ENCODE measurements at places on chromosomes 3 and 15.

DNA sequence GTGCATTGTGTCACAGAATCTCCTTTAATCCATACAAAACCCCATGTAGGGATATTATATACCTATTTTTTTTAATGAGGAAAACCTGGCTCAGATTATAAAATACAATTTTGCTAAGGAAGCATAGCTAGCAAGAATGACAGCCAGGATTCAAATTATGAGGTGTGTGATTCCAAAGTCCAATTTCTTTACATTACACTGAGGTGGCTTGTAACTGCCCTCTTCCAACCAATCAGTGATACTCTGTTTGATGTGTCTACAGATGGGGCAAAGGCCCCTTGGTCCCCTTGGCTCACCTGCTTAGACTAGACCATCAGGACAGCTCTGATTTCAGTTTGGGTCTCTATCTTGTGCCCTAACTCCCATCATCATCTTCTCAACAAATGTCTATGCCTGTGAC is 120.3 kb upstream of the ADAMTS9 start:
- DNase-seq = no peak

- no peak for DNase-seq
These were observed 13.4 kb upstream of the SATB1 start for GRCh38 chr3:18438586-18438985.

- no peak for DNase-seq
These were observed 2.9 kb upstream of the CFAP92 start for GRCh38 chr3:128996726-128997125.

DNA sequence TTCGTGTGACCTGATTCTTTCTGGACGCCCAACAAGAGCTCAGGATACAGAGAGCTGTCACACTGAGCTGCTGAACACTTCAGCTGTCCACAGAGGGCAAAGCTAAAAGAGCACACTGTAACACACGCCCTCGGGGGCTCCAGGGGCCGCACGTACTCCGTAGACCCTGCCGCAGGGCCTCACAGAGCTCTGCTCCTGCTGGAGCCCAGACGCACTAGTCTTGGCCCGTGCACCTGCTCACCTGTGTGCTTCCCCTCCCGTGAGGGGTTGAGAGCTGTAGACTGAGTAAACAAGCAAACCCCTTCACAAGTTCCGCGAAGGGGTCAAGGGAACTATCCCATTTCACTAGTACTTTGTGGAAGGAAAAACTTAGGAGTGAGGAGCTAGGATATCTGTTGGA is 30.7 kb upstream of the TUSC7 start:
- no peak for DNase-seq

- no peak for DNase-seq
These were observed 4.3 kb downstream of the GNB5 start for GRCh38 chr15:52186651-52187486.

GRCh38 chr3:55017876-55018275 is 90.0 kb upstream of the LRTM1 start:
- DNase-seq = no peak

- peak; percentile 80 for DNase-seq
These were observed 20.6 kb upstream of the EPHB3 start for GRCh38 chr3:184540777-184541681.

GRCh38 chr3:178392511-178392926 is 143.7 kb upstream of the KCNMB2 start:
- no peak for DNase-seq

- DNase-seq = no peak
These were observed 100.7 kb upstream of the KCNMB2 start for GRCh38 chr3:178435575-178435974.

DNA sequence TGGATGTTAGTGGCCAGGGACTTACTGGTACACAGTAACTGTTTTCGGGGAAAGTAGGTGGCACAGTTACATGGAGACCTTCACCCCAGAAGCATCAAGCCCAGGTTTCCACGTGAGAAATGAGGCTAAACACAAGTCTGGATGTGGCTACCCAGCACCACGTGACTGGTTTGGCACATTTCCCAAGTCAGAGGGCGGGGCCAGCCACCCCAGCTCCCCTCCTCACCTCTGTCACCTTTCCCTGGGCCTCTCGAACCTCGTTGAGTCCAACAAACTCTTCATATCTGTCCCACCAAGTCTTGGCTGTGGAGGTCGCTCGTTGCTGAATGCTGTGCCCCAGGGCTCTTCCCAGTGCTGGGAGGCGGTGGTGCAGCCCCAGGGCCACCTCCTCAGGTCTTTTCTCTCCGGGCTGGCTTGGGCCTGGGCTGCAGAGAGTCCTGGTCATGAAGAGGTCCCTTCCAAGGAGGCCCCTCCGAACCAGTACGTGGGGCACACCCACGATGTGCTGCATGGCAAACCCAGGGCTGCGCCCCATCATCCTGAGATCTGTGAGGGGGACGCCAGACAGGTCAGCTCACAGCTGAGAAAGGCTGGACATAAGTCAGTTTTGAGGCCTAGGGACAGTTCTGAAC is 4.8 kb upstream of the PLXNB1 start:
- no peak for DNase-seq

All from KBM-7 (cell line).